ENCODE measurements at places on chromosomes 4 and X.

DNA sequence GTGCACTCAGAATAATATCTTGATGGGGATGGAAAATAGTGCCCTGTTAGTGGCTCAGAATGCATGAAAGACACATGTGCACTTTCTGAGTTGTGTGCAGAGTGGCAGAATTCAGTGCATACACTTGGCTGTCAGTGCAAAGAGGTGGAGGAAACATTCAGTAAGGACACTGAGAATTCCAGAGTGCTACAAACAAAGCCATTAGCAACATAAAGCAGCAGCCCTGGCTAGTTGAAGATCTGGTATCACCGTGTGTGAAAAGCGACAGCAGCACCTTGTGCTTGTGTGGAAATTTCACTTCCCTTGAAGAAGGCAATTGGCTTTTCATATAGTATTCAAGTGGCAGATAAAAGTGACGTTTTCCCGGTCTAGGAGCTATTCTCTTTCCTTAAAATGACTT lies 810.4 kb downstream of the TRIML1 start:
- DNase-seq, result no peak

GRCh38 chr4:36493251-36493650 lies 211.8 kb downstream of the DTHD1 start:
- no peak for DNase-seq

- no peak for DNase-seq
Observed at GRCh38 chr4:128690011-128690410, 119.5 kb upstream of the JADE1 start.

DNA sequence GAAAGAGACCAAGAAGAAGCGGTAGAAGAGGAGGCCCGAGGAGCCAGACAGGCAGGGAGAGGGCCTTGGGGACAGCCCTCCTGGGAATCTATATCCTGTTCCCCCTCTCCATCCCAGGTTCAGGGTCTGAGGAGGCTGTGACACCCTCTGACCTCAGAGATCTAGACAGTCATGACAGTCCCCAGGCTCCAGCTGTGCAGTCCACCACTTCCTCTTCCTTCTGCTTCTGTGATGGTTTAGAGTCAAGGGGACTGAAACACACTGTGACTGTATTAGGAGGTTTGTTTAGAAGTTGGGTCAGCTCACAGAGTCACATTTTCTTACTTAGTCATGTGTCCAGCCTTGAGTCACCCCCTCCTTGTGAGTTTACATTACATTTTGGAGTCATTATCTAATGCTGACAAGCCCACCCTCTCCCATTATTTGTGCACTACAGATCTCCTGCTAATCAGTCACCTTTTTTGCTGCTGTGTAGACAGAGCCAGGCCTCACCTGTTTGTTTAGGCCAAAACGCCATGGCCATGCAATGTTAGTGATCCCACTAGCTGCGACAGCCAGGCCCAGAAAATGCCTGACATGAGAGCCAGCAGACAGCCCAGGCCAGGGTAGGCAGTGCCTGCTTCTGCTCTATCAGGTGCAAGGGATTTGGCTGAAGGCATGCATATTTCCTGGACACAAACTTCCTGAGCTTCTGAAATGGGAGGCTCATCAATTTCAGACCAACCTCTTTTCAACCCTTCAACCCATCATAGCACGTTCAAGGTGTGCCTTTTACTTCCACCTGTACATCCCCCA lies 26.0 kb downstream of the MANBA start:
- DNase-seq, result no peak

DNA sequence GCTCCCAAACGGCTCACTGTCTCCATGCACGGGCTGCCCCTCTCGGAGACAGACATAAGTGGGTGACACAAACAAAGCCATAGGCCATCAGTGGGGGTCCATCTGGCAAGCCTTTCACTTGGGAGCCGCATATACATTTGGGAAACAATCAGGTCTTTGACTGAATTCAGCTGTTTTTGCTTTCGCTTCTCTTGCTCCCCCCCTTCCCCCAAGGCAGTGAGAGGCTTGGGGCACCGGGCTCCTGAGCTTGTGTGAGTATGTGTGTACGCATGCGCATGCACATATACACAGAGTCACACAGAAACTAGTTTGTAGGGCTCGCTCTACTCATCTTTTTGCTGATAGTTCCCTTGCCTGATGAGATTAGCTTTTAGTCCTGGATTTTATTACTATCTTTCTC lies 284.4 kb downstream of the AFF2 start:
- DNase-seq, result no peak

DNA sequence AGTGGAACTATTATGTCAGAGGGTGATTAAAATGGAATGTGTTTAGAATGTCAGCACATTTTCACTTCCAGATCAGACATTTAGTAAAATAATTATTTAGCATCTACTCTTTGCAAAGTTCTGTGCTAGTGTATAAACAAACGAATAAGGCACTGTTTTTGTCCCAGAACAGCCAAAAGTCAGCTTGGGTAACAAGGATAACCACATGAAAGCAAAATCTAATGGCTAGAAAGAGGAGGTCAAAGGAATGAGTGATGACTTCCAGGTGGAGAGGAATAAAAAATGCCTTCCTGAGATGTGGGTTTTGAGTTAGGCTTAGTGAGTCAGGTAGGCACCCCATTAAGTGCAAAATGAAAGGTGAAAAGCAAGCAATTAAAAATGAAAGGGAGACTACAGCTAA lies 112.6 kb downstream of the ATP10D start:
- DNase-seq, result no peak

DNA sequence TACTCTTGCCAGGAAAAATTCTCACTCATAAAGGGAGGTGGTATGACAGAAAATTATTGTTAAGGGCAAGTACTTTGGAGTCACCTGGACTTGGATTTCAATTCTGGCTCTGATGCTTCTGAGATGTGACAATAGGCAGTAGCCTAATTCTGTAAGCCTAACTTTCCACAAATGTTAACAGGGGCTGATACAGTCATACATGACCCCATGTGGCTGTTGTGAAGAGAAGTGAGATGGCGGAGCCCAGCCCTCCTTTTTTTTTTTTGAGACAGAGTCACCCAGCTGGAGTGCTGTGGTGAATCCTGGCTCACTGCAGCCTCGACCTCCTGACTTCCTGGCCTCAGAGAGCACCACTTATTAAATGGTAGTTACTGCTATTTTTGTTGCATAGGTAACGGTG lies 54.4 kb upstream of the IRF2 start:
- no peak for DNase-seq

DNA sequence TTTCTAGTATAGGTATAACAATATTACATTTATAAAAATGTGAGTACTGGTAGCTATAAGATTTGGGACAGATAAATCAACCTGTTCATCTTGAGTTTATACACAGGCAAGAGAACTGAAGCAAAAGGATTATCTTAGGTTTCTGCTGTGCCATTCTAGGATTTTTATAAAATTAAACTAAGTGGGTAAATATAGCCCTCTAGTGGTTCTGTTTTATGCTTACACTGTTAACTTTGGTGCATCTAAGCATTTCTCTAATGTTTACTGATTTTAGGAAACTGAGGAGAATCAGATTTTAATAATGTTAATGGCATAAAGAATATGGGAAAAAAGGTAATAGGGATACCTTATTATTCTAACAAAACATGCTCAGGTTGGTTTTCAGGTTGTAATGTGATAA lies 1.1 kb upstream of the RRH start:
- no peak for DNase-seq

GRCh38 chr4:145566086-145566708 lies 53.0 kb upstream of the MMAA start:
- DNase-seq, result no peak

GRCh38 chr4:43853565-43854264 lies 594.9 kb downstream of the KCTD8 start:
- no peak for DNase-seq

DNA sequence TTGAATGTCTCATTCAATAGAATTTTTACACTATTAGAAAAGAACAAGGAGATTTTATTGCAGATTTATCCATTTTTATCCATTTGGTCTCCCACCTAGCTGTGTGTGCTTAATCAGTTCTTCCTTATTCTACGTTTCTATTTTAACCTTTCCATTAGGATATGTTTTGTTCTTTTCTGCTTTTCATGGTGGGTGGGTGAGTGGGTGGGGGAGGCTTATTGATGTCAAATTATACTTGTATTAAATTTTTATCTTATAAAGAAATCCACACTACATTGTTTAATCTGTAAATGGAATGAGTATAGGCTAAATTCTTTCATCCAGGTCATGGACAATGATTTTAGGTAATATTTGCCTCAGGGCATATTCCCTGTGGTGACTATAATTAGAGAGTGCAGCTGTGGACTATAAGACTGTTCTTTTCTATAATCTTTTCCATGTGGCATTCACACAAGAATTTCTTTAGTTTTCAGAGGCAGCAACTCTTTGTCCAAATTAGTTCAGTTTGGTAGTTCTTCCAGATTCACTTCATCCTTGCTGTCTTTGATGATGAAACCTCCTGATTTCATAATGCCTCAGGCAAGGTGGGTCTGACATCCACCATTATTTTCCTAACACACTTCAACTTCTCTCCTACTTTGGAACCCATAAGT lies 2451.8 kb downstream of the PCDH7 start:
- DNase-seq, result no peak

DNA sequence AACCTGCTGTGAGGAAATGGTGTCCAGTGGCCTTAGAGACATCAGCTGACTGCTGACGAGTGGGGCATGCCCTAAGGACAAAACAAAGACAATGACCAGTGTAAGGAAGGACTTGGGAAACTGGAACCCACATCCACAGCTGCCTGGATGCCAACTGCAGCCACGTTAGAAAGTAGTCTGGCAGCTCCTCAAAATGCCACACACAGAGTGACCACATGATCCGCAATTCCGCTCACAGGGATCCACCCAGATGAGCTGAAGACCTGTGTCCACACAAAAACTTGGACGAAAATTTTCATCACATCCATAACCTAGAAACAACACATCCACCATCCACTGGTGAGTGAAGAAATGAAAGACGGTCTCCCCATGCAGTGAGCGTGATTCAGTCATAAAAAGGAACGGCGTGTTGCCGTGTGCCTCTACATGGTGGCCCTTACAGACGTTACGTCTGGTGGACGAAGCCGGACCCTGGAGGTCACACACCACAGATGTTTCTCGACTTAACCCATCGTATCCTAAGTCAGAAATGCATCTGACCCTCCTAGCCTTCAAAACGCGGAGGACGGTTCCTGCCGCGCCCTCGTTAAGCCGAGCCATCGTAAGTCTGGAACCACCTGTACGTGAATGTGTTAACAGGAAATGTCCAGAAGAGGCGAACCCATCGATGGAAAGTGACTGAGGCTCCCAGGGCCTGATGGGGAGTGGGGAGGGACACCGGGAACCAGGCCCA lies 40.6 kb upstream of the MXD4 start:
- no peak for DNase-seq

GRCh38 chrX:30680618-30681017 lies 27.4 kb downstream of the GK start:
- DNase-seq, result no peak

GRCh38 chr4:87030755-87031441 lies 96.1 kb downstream of the AFF1 start:
- DNase-seq, result no peak

GRCh38 chrX:17710871-17711301 lies 26.4 kb upstream of the SCML1 start:
- DNase-seq, result no peak

DNA sequence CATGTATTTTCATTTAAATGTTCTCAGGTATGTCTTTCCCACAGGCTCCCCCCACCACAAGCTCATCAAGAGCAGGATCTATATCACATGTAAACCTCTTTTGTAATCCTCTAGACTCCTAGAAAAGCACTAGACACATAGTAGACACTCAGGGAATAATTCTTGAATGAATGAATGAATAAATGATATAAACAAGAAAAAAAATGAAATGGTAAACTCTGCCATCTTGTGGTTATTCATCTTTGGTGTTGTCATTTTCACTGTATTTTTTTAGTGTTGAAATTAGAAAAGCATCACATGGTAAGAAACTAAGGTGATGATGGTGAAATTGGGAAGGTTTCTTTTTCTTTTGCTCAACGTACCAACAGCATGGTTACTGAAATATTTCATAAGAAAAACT lies 34.2 kb upstream of the C1GALT1C1 start:
- no peak for DNase-seq

GRCh38 chrX:93461060-93461459 lies 212.3 kb downstream of the NAP1L3 start:
- DNase-seq, result no peak

GRCh38 chr4:113423631-113424030 lies 337.9 kb downstream of the CAMK2D start:
- no peak for DNase-seq

DNA sequence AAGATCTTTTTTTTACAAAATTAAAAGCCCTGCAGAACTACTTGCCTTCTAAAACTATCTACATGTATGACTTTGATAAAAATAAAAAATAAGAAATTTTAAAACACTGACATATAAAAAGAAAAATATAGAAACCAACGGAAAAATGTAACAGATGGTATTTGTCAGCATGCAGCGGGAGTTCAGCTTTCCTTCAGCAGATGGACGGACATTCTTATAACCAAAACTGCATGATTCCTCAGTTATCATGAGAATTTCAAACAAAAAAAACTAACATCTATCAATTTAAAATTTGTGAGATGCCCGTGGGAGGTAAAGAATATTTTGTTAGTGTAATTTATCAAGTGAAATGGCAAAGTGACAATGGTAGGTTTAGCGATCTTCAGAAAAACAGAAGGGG lies 23.2 kb downstream of the RWDD4 start:
- no peak for DNase-seq

DNA sequence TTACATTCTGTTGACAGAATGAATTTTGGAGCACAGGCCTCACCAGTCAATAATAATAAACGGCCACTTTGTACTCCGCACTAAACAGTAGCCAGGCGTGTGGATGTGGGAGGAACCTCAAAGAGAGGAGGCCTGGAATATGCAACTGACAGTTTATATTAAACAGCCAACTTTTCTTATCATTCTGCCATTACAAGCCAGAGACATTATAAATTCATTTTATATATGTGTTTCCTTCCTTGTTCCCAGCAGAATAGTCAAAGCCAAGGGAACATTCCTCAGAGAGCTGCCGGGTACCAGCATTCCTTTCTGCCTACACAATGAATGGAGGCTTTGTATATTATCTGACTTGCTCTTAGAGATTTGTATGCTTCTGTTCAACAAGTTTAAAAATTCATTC lies 436.5 kb upstream of the FTHL17 start:
- no peak for DNase-seq

- no peak for DNase-seq
Observed at GRCh38 chr4:52931243-52931642, 69.1 kb downstream of the RASL11B start.

- no peak for DNase-seq
Observed at GRCh38 chrX:69501429-69501828, 2.7 kb upstream of the NALF2 start.

All from stimulated activated CD4-positive, alpha-beta T cell treated with anti-CD3 and anti-CD28 coated beads, Interleukin-2, amount 100 ng/mL, for 48 hours (primary cell).